ENCODE measurements at places on chromosomes 2 and 18. TPM values are rescaled to one million over a fixed set of nuclear protein-coding genes. Genes with fewer than 3 reads are reported as not detected.

GRCh38 chr18:5543773-5544389 lies at the start of gene EPB41L3:
EPB41L3 (minus strand) TSS chr18:5543997; CDS start chr18:5489183, 54,814 bp downstream.
- peak; percentile 49 for DNase-seq

DNA sequence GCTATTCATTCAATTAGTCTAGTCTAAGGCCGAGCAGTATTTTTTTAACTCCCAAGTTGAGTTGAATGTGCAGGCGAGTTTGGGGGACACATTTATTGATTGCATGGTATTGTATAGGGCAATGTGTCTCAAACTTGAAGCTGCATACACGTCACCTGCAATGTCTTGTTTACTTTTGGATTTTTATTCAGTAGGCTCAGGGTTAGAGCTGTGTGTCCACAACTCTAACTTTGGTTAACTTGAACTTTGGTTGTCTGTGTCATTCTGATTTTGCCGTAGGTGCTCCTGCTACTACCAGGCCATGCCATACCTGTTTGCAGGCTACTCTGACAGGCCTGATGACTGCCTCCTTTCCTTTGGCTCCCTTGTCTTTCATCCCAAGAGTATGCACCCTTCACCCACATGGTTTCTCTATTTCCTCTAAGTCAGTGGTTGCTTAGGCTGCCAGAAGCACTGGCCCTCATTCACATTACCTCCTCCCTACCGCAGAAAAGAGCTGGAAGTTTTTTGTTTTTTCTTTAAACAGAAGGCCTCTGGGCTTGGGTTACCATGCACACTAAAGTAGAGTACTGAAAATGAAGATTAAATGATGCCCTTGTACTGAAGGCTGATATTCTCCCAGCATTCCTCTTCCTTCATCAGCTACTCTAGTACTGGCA lies 219.4 kb upstream of the SPOPL start:
- DNase-seq = no peak

Gene RNPEPL1
- total RNA-seq = 20.5 TPM

Gene GALNT5
- total RNA-seq = 0.34 TPM

Gene IWS1
- 70.5 TPM for total RNA-seq

Gene IL36B
- not detected for total RNA-seq

Gene GULP1
- total RNA-seq = 75.1 TPM

Measured in WTC11 (cell line).